Myocyte (in vitro differentiated cells): ENCODE measurements at places on chromosomes 12 and 14. TPM values are rescaled to one million over a fixed set of nuclear protein-coding genes. Genes with fewer than 3 reads are reported as not detected.

KRT85 gene
- total RNA-seq = not detected in 2 replicates

EGLN3 gene
- 78.0 and 98.0 TPM in 2 replicates for total RNA-seq

DIO3 gene
- total RNA-seq = not detected in 2 replicates

CISTR gene
- not detected in 2 replicates for total RNA-seq

RND1 gene
- total RNA-seq = not detected in 2 replicates

MIPOL1 gene
- 10.4 and 11.3 TPM in 2 replicates for total RNA-seq

VDR gene
- 17.6 and 22.1 TPM in 2 replicates for total RNA-seq

IFNG-AS1 gene
- total RNA-seq = 1.8 TPM in 1 of 2 replicates, not detected in the other

ASB2 gene
- 0.73 and 8.9 TPM in 2 replicates for total RNA-seq

RNF10 gene
- 89.2 and 109 TPM in 2 replicates for total RNA-seq

ABHD12B gene
- total RNA-seq = not detected in 2 replicates

MYO1H gene
- total RNA-seq = not detected in 2 replicates

TSPAN19 gene
- not detected in 2 replicates for total RNA-seq

LHX5 gene
- total RNA-seq = not detected in 2 replicates

IAPP gene
- total RNA-seq = not detected in 2 replicates

OASL gene
- 0.68 and 1.2 TPM in 2 replicates for total RNA-seq

MYF6 gene
- 28.1 and 119 TPM in 2 replicates for total RNA-seq

RTN1 gene
- 0.29 and 0.36 TPM in 2 replicates for total RNA-seq

SLC38A1 gene
- total RNA-seq = 87.3 and 132 TPM in 2 replicates

WIF1 gene
- total RNA-seq = 0.10 and 0.19 TPM in 2 replicates

HOXC10 gene
- 3.7 and 4.0 TPM in 2 replicates for total RNA-seq

GRIN2B gene
- total RNA-seq = under 0.01 TPM in 1 of 2 replicates, not detected in the other

PLEKHH1 gene
- total RNA-seq = 0.05 TPM in 1 of 2 replicates, not detected in the other

ADCY4 gene
- total RNA-seq = not detected in 2 replicates

ARHGEF40 gene
- 45.2 and 67.3 TPM in 2 replicates for total RNA-seq

LRP1-AS gene
- total RNA-seq = not detected in 2 replicates

KRT75 gene
- not detected in 2 replicates for total RNA-seq

RNASE3 gene
- not detected in 2 replicates for total RNA-seq

STAT6 gene
- 51.1 and 59.4 TPM in 2 replicates for total RNA-seq

CYP46A1 gene
- 2.2 and 2.8 TPM in 2 replicates for total RNA-seq
